ENCODE measurements at places on chromosomes 2 and 18.

GRCh38 chr2:174585146-174585545 is 12.5 kb downstream of the WIPF1 start:
- no peak for DNase-seq

DNA sequence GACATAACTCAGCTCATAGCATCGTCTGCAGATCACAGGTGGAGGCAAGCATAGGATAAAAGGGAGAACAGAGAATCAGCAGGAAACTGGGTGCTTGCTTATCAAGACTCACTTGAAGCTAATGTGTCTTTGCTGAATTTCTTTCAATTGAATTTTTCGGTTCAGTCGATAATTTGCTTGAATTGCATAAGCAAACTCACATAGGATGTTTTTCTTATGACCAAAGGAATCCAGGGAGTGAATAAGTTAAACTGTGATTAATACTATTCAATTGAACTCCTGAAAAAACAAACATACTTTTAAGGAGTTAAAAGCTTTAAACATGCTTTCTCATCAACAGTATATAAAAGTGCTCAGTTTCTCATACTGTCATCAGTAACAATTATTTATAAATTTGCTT is 707.1 kb upstream of the ACVR2A start:
- no peak for DNase-seq

DNA sequence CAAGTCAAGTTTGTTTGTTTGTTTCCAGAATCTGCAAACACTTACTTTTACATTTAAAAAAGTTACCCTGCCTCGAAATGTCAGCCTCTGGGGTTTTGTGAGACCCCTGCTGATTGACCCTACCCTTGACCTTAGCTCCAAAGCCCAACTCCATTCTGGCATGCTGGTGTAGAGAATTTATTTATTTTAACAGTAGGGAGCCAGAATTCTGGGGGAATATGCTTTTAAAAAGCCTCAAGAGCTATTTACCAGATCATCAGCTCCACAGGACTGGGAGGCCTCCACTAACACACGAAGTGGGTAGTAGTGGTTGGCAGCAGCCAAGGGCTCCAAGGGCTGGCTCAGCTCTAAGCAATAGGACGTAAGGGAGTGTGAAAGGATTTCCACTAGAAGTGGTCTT is 23.2 kb upstream of the GREB1L start:
- DNase-seq = no peak

- DNase-seq = no peak
Measured at GRCh38 chr2:56357655-56358295, 174.0 kb downstream of the CCDC85A start.

- no peak for DNase-seq
Measured at GRCh38 chr2:101175991-101176390, 24.8 kb upstream of the TBC1D8 start.

- no peak for DNase-seq
Measured at GRCh38 chr2:62412347-62412742, 93.7 kb downstream of the TMEM17 start.
